ENCODE measurements at places on chromosomes 5 and 9. TPM values are rescaled to one million over a fixed set of nuclear protein-coding genes. Genes with fewer than 3 reads are reported as not detected.

FEM1C gene
- total RNA-seq, result 2.9 TPM

PHF24 gene
- total RNA-seq, result 0.21 TPM

IRGM gene
- 0.37 TPM for total RNA-seq

PHF2 gene
- total RNA-seq, result 18.5 TPM

Measured in A549 treated with RU486 at 1 μM for 4 hours (cell line).